ENCODE measurements at places on chromosomes 6 and 20. TPM values are rescaled to one million over a fixed set of nuclear protein-coding genes. Genes with fewer than 3 reads are reported as not detected.

GRCh38 chr6:129908858-129909257, 47.7 kb upstream of the TMEM244 start:
- H3K27ac ChIP-seq = no peak overlapping the region
- H3K27me3 ChIP-seq = no peaks in the 10 kb centered on the region
- DNase-seq = no peak
- no peak overlapping the region for H3K4me3 ChIP-seq

The RGS17 gene
- 5.1 TPM for total RNA-seq

The GNAS-AS1 gene
- total RNA-seq = 1.3 TPM

DNA sequence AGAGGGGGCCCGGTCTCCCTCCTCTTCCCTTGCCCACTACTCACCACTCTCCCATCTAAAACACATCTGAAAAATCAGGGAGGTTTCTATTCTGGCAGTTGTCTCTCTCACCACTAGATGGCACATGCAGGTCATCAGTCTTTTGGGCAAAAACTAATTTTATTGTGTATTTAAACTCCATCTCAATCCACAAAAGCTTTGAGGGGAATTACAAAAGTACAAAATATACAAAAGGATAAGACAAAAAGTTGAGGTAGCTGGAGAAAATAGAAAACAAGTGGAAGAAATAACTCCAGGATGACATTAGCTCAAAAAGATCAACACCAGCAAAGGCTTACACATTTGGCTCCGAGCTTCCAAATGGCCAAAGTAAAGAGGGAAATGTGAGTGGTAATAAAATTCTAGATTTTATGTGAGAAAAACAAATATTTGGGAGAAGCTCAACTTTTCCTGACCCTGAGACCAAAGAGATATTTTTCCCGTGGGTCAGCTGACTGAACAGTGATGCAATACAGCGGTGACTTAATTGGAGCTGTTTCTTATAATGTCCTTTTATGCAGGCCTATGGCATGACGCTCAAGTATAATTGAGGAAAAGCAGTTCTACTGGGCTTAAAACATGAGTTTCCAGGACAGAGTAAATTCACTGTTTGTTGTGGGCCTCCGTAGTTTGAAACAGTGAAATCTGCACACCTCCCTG, 79.8 kb upstream of the CHD6 start:
- DNase-seq = no peak
- H3K27ac ChIP-seq = no peak overlapping the region
- no peak overlapping the region for H3K4me3 ChIP-seq

DNA sequence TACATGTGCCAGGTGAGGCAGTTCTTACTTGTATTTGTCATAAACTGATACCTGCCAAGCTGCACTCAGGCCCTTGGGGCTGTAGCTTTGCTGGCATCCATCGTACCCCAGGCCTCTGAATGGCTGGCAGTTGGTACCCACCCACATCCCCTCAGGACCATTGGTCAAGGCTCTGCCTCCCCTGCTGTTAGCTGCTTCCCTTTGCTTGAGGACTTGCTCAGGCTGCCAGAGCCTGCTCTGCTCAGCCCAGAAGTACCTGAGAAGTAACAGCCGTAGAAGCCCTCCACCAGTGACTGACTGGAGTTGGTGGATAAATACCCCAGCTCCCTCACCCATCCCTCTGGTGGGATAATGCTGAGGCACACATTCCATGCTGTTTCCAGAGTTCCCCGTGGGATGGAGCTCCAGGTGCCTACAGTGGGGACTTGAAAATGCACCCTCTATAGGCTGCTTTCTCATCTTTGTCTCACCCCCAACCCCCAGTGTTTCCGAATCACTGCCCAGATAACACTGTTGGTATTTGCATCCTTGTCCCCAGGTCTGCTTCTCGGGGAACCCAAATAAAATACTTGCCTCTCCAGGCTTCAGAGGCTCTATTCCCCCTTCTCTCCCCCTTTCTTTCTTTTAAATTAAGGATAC, 7.3 kb downstream of the EBF4 start:
- no peaks in the 10 kb centered on the region for H3K27me3 ChIP-seq
- H3K36me3 ChIP-seq = no peaks in the 10 kb centered on the region
- DNase-seq = no peak
- no peak overlapping the region for H3K4me3 ChIP-seq

Measured in thyroid gland (tissue), 4 donors.